ENCODE measurements at places on chromosomes 3 and 15.
A peak's percentile ranks its signal among the peaks of the same experiment; 100 is the strongest.

GRCh38 chr15:70358871-70359647 is 261.3 kb upstream of the TLE3 start:
- no peak for DNase-seq

- no peak for DNase-seq
Observed at GRCh38 chr15:71111950-71112349, 3.3 kb upstream of the THSD4 start.

- DNase-seq = no peak
Observed at GRCh38 chr15:69395991-69396390, 18.2 kb upstream of the KIF23 start.

DNA sequence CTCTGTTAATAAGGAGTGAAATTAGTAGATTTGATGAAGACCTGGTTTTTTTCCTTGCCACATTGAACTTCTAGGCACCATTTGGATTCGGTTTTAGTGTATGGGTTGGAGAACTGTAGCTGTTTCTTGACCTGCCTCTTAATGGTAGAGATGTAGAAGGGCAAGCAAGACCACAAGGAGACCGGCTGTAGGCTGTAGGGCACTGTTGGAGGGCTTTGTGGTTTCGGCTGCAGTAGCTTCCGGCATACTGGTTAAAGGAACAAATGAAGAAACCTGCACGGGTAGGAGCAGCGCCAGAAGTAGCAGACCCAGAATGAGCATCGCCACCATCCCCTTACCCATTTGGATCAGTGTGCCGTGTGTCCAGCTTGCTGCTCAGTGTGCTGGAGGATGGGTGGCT is 7.9 kb downstream of the PCLAF start:
- DNase-seq = no peak

DNA sequence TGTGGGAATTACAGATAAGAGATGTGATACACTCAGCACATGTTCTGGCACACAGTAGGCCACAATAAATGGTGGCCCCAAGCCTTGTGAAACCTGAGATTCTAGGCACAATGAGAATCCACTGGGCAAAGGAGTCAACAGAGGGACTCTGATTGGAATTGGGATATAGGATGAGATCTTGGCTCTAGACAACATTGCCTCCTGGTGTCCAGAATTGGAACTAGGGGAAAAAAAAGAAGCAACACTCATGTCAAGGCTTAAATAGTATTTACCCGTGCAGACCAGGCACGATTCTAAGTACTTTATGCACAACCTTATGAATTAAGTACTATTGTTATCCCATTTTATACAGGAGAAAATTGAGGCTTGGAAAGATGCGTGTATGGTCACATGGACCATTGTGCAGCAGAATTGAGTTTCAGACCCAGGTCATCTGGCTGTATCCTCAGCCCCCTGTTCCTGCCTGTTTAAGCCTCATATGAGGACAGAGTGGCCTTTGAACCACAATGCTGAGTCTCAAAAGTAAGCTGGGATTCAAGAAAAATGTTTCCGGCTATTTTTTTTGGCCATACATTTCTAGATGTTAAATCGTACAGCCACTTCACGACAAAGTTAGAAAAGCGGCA is 124.8 kb downstream of the SV2B start:
- peak; percentile 16 for DNase-seq

DNA sequence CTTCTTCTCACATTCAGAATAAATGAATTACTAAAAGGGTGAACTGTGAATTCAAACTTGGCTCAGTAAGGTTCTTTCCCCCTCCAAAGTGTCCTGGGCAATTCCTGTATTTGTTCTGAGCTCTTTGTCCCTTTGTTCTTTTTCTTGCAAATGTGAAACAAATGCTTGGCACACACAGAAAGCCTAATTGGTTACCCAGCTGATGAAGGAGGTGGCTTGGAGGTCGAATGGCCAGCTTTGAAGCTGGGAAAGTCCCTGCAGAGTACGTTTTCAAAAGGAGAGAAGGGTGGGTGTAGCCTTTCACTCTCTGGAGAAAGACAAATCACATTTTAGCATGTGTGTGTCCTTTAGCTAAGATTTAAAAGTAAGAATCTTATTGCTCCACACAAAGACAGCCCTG is 154.4 kb downstream of the PEX5L start:
- DNase-seq = no peak

- no peak for DNase-seq
Observed at GRCh38 chr15:36361351-36361870, 218.0 kb upstream of the CDIN1 start.

DNA sequence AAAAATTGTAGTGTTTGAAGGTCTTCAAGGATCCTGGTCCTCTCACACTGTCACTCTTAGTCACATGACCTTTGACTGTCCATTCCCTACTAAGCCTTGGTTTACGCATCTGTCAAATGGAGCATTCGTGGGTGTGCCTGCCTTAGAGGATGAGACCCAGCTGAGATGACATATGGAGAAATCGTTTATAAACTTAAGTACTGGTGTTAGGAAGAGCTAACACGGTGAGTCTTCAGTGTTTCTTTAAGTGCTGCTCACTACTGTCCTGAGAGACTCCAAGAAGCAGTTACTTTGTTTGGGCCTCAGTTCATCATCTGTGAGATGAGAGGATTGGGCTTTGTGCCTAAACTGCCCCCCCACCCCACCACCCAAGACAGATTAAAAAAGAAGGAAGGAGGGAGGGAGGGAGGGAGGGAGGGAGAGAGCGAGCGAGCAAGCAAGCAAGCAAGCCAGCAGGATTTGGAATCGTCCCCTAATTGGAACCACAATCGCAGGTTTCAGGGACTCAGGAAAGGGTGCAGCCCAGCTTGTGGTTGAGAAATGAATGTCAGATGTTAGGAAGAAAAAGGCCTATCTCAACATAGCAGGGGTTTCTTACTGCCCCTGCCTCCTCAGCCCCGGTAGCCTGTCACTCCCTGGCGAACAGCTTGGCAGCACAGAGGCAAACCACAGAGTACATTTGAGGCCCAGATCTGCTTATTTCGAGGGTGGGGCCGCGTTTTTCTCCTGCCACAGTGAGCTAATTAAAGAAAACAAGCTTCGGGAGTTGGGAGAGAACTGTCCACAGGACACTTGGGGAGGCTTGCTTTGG is 32.7 kb downstream of the SMAD3 start:
- no peak for DNase-seq

GRCh38 chr3:143287403-143287802 is 167.8 kb downstream of the CHST2 start:
- DNase-seq = no peak

DNA sequence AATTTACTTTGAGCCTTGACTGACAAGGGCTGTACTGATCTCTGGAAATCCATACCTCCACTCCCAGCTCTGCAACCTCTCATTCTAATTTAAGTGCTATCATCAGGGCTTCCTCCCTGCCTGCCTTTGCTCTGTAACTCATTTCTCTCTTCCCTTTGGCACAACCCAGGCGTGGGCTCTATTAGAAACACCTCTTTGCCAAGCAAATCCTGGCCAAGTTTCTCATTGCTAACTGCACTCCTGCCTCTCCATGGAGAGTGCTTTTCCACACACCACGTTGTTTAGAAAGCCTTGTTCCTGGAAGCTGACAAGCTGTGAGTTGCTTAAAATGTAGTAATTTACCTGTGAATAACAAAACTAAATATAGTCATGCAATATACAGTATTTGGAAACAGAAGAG is 20.1 kb upstream of the FSTL1 start:
- DNase-seq = no peak

GRCh38 chr3:191958980-191959671 is 498.2 kb downstream of the PYDC2 start:
- no peak for DNase-seq

GRCh38 chr3:192216067-192216466 is 511.3 kb downstream of the FGF12 start:
- no peak for DNase-seq
